ENCODE measurements at places on chromosomes 16 and 17. TPM values are rescaled to one million over a fixed set of nuclear protein-coding genes. Genes with fewer than 3 reads are reported as not detected.

The VTN gene
- total RNA-seq = not detected

The CASKIN2 gene
- total RNA-seq = 14.8 TPM

The PRAC2 gene
- total RNA-seq = not detected

The ABCA6 gene
- total RNA-seq = 0.27 TPM

The SYCE1L gene
- total RNA-seq = 1.1 TPM

The BAIAP3 gene
- total RNA-seq = 27.7 TPM

The DRC3 gene
- 1.3 TPM for total RNA-seq

The CDH5 gene
- 0.27 TPM for total RNA-seq

The DLX3 gene
- not detected for total RNA-seq

The TMEM220 gene
- total RNA-seq = 17.0 TPM

The SSTR5 gene
- total RNA-seq = not detected

The MT4 gene
- not detected for total RNA-seq

The GPRC5B gene
- total RNA-seq = under 0.01 TPM

The PRSS21 gene
- total RNA-seq = 27.2 TPM

The KRTAP1-5 gene
- not detected for total RNA-seq

DNA sequence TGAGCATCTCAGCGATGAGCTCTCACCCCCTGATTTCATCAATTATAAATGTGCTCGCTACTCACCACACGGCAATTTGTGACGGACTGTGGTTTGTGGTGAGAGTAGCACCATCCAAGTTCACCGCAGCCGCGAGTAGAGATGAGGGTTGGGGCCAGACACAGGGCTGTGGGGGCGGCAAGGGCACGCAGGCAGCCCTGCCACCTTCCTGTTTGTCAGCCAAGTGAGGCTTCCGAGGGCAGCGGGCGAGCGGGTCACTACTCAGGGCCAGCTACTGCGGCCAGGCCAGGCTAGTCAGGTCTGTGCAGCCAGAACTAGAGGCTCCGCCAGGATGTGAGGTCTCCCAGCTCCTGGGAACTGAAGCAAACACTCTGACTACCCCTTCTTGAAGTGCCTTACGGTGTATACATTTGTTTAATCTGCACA is 39.6 kb upstream of the MEOX1 start:
- no peak for DNase-seq

DNA sequence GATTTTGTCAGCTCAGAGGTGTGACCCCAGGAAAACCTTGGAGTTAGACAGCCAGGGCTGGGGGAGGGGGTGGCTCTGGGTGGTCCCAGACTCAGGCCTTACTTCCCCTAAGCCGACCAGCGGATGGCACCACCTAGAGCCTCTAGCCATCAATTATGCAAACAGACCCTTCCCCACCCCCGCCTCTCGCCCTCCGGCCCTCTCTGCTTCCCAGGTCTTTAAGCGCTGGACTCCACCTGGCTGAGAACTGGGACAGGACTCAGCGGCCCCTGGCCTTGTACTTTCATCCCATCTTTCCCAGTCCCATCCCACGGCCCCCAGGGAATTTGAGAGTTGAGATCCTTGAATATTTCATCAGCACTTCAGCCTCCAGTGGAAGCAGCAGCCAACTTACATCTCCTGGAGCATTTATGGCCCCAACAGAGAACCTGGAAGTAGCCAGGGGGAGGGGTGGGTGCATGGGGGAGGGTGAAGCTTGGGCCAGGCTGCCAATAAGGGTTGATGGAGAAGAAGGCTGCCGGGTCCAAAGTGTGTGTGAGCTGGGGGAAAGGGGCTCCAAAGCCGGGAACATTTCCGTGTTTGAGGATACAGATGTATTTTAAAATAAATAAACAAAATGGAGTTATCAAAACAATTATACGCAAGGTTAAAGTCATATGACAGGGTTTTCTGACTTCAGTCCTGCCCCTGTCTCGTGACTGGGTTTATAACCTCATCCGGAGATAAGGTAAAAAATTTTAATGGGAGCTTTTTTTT is 7.5 kb upstream of the JUP start:
- no peak for DNase-seq

- DNase-seq = peak; percentile 31
Measured at GRCh38 chr17:46979147-46979863, at the start of gene RPRML. Gene RPRML (minus strand): TSS chr17:46979253. CDS start chr17:46979007, 246 bp downstream.

DNA sequence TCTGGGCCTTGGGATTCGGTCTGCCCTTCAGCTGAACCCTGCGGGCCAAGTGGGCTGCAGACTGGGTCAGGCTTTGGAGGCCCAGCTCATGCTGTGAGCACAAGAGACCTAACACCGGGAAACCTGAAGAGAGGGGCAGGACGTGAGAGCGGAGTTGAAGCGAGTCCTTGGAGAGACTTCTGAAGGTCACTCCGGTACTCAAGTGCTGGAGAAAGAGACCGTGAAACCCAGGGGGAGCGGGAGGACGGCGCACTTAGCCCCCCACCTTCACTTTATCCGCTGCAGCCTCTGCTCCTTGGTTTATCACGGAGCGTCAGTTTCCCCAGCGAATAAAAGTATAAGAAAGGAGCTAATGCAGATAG is 361 bp downstream of the UQCRC2 start:
- no peak for DNase-seq

DNA sequence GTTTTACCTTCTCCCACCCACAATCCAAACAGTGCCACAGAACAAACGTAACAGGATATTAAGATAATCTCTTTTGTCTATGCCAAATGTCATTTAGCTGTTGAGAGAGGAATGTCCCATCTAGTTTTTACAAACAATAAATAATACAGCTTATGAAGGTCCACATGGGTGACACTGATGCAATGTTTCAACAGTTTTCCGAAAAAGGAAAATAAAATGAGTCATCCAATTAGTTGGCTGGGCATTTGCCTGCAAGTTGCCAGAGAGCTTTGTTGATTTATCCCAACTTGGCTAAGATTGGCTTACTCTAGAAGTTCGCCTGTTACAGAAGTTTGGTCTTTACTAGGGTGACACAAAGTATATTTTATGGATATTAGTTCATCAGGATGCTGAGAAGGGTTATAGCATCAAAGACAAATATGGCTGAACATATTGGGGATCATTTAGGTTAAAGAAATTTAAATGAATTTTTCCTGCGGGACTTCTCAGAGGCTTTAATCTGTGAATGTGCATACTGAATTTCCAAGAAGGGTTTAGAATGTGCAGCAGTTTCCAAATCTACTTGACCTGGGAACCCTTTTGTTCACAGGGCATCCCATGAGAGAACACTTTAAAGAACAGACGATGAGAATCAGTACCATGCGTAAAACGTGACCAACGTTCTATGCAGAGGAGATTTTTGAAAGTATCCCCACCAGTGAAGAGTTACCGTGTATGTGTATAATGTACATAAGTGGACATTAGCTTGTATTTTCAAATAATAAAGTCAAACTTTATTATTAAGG is 73.1 kb downstream of the CDH13 start:
- no peak for DNase-seq

- no peak for DNase-seq
Measured at GRCh38 chr17:75819116-75819515, 25.1 kb downstream of the UNC13D start.

DNA sequence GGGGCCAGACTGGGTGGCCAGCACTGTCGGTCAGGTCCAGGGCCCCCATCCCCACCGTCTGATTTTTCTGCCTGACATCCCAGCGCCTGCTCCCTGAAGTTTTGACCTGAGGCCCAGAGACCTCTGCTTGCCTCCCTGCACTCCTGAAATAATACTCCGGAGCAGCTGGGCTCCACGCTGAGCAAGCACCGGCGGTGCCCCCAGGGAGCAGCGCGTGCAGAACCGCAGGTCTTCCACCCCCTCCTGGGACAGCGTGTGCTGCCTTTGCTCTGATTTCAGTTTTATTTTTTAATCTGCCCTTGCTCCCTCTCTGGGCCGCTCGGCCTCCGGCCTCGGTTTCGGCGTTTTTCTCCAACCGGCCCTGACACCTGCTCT is 132.4 kb upstream of the GSE1 start:
- DNase-seq = no peak

GRCh38 chr16:53346-54236 is at the start of the genes POLR3K and SNRNP25:
Gene POLR3K (minus strand): TSS chr16:53608. CDS start chr16:53586, 22 bp downstream.
Gene SNRNP25 (plus strand): TSS chr16:53828. CDS start chr16:54017, 189 bp downstream.
- DNase-seq = peak; percentile 98

GRCh38 chr16:23959072-23959751 is 123.4 kb downstream of the PRKCB start:
- peak; percentile 66 for DNase-seq

DNA sequence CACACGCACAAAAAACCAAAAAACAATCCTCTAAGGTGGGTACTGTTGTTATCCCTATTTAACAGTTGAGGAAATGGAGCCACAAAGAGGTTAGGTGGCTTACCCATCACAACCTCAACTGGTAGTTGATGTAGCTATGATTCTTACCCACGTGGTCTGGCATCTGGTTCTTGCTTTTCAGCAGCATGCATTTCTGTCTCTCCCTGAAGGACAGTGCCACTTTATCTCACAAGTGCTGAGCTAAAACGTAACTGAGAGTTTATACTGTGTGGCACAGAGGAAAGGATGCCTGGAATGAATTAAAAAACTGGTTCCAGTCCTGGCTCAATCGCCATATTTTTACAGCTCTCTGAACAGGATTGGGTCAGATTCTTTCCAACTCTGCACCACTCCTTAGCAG is 1.9 kb upstream of the CORO6 start:
- no peak for DNase-seq

DNA sequence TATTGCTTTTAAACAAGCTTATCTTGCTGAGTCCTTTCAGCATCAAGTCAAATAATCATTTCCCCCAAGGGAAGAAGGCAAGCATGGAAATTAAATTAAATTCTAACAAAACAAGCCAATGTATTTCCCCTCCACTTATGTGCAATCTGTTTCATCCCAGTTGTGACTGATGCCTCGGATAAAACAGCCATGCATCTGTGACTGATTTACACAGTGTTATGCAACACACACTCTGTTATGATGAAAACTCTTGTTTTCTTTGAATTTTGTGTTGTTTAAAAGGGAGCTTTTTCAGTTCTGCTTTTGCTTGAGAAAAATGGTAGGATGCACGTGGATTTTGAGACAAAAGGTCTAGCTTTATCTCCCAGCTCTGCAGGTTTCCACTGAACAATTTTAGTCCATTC is 32.6 kb downstream of the TMEM100 start:
- DNase-seq = no peak

GRCh38 chr16:54373534-54374520 is 87.2 kb upstream of the IRX3 start:
- no peak for DNase-seq

- no peak for DNase-seq
Measured at GRCh38 chr17:61155590-61156237, 243.9 kb upstream of the TBX2 start.

GRCh38 chr16:13176711-13177110 is 275.3 kb downstream of the SHISA9 start:
- no peak for DNase-seq

GRCh38 chr16:48057048-48057447 is 98.7 kb downstream of the ABCC12 start:
- no peak for DNase-seq

GRCh38 chr16:280552-280951 is at the start of gene ARHGDIG:
Gene ARHGDIG (plus strand): TSS chr16:280591. CDS start chr16:280681, 90 bp downstream.
- no peak for DNase-seq

- DNase-seq = peak; percentile 40
Measured at GRCh38 chr17:75625813-75626486, 7.3 kb upstream of the SMIM5 start.

DNA sequence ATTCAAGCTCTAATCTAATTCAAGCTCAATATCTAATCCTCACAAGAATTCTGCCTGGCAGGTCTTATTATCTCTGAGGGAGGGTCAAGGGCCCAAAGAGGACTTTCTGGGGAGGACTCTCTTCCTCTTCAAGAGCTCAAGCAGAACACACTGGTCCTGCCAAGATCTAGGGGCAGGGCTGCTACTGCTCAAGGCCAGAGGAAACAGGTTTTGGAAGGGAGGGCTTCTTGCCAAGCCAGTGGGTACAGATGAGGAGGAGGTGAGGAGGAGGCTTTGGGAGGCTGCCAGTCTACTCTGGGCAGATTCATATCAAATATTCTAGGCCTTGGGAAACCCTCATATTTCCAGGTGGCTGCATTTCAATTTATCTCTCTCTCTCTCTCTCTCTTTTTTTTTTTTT is 51.8 kb upstream of the IL34 start:
- DNase-seq = peak; percentile 19

GRCh38 chr16:81505011-81505661 is 60.5 kb downstream of the CMIP start:
- no peak for DNase-seq

DNA sequence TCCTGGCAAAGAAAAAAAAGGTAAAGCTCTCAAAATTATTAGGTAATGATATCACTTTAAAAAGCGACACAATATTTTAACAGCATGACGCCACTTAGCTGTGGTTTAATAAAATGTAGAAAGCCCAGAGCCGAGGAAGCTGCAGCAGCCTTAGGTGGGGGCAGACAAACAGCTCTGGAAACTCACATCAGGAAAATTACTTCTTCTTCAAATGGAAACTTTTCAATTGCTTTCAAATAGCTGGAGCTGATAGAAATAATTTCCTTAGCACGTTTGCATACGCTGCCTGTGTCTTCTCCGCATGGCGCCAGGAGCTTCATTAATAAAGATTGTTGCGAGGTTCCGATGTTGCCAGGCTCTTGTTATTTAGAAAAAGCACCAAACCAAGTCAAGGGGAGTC is 835.3 kb upstream of the EEF2KMT start:
- no peak for DNase-seq

Measured in hematopoietic multipotent progenitor cell (in vitro differentiated cells).